SK-N-MC (cell line): ENCODE measurements at places on chromosomes 4 and X.

DNA sequence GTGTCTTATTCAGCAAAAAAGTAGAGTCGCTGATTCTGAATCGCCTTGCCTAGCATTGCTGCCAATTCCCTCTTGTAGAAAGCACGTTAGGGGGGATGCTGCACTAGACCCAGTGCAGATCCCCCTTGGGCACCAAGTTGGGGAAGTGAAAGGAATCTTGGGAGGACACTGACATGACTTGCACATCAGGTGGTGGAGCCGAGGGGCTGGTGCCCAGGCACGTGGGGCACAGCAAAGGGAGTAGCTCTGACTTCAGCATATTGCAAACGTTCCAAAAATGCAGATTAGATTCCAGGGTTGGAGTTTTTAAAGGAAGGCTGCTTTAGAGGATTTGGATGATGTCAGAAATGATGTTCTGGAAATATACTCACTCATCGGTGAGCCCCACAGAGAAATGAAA, 47.4 kb upstream of the GPM6B start:
- DNase-seq, result no peak

- no peak for DNase-seq
Observed at GRCh38 chrX:2874222-2875135, 45.7 kb downstream of the GYG2 start.

GRCh38 chr4:82357640-82358039, 16.2 kb downstream of the HNRNPD start:
- no peak for DNase-seq

- DNase-seq, result no peak
Observed at GRCh38 chrX:10516781-10517322, 103.5 kb downstream of the MID1 start.
